ENCODE measurements at places on chromosomes 1 and 21. TPM values are rescaled to one million over a fixed set of nuclear protein-coding genes. Genes with fewer than 3 reads are reported as not detected.

Gene NCDN
- total RNA-seq, result 30.0 TPM

DNA sequence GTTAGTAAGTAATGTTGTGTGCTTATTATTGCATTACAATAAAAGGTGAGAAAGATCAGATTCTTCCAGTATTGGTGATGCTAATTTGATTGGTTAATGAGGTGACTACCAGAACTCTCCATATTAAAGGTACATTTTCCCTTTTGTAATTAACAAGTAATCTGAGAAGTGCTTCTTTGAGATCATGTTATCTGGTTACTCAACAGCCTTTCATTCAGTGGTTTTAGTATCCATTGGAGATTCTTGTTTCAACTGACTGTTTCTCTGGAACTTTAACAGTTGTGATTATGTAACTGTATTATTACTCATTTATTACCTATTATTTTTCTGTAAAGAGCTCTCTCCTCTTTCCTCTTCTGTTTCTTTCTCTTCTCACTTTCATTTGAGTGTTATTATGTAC is 86.7 kb downstream of the PEX14 start:
- DNase-seq, result no peak

DNA sequence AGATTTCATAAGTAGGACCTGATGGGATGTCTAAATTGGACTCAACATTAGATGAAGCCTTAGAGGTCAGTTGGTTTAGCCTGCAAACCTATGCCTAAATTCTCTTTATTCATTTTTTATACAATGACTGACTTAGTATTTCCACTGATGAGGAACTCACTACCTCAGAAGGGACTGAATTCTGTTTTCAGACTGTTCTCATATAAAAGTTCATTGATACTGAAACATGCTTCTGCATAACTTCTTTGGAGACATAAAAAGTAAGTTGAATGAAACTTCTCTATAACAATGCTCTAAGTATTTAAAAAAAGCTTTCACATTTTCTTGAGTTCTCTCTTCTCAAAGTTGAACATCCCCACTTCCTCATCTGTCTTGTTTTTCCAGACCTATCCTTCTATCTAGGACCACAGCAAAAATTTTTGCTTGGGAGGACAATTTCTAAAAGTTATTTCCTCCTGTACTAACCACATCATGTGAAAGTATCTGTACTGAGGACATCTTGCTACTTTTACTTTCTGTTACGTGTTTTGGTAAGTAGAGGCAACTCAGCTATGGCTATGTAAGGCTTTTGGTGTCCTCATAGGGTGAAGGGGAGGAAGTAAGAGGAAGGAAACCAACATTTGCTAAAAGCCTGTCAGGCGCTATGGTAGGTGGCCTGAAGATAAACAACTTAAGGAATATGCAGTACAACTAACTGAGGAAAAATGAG is 64.1 kb downstream of the USP24 start:
- no peak for DNase-seq

GRCh38 chr1:6948861-6949260 is 163.6 kb downstream of the CAMTA1 start:
- DNase-seq, result no peak

DNA sequence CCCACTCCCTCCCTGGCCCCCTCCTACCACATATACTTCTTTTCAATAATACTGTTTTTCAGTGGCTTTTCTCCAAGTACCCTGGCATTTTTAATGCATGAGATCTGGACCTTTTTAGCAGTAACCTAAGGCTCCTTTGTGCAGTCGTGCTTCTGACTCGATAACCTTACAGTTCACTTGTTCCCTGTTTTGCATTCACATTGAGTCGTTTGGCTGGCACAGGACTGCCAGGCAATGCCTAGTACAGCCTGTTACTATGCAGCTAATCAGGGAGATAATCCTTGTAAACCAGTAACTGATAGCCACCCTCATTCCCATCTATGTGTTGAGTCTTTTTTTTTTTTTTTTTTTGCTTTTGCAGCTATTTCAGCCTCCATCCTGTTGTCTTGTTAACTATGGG is 3.7 kb downstream of the ATP1B1 start:
- DNase-seq, result no peak

DNA sequence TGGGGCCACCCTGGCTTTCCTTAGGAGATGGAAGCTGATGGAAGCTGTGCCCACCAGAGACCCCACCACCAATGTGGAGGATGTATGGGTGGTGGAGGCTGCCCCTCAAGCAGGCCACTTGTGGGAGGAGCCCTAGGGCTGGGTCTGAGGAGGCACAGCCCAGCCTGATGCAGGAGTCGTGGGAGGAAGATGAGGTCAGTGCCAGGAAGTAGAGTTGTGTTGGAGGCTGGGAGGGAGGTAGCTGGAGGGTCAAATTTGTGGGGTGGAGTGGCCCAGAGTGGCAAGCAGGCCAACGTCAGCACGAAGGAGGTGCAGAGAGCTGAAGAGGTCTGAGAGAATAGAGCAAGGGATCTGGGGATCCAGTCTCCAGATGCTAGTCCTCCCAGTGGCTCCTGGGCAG is 119.0 kb upstream of the USP24 start:
- DNase-seq, result peak; percentile 47
